ENCODE measurements at places on chromosomes 5 and 9. TPM values are rescaled to one million over a fixed set of nuclear protein-coding genes. Genes with fewer than 3 reads are reported as not detected.

- DNase-seq = no peak
Observed at GRCh38 chr5:73694089-73694488, 68.1 kb downstream of the ARHGEF28 start.

- no peak for DNase-seq
Observed at GRCh38 chr5:53249529-53250200, 140.1 kb upstream of the MOCS2 start.

Gene PCDHA9
- total RNA-seq = not detected

GRCh38 chr5:92455011-92455410 lies 1071.9 kb upstream of the ARRDC3 start:
- no peak for DNase-seq

Gene SPINK14
- not detected for total RNA-seq

DNA sequence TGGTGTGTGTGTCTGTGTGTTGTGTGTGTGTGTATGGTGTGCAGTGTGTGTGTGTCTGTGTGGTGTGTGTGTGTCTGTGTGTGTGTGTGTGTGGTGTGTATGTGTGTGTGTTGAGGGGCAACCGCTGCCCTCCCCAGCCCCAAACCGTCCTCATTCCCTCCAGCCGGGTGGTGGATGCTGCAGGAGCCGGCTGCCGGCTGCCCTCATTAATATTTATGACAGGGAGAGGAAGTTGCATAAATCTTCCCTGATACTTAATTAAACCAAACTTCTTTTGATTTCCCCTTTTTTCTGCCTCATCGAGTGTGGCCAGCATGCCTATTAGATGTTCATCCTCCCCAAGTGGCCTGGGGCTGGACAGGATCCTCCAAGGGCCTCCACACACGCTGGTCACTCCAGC lies 121.4 kb upstream of the MVB12B start:
- no peak for DNase-seq

Gene C9
- not detected for total RNA-seq

Measured in esophagus squamous epithelium (tissue), 5 donors.